Activated CD8-positive, alpha-beta memory T cell treated with anti-CD3 and anti-CD28 coated beads for 1 hour (primary cell): ENCODE measurements at places on chromosomes 3 and 15.
A peak's percentile ranks its signal among the peaks of the same experiment; 100 is the strongest.

DNA sequence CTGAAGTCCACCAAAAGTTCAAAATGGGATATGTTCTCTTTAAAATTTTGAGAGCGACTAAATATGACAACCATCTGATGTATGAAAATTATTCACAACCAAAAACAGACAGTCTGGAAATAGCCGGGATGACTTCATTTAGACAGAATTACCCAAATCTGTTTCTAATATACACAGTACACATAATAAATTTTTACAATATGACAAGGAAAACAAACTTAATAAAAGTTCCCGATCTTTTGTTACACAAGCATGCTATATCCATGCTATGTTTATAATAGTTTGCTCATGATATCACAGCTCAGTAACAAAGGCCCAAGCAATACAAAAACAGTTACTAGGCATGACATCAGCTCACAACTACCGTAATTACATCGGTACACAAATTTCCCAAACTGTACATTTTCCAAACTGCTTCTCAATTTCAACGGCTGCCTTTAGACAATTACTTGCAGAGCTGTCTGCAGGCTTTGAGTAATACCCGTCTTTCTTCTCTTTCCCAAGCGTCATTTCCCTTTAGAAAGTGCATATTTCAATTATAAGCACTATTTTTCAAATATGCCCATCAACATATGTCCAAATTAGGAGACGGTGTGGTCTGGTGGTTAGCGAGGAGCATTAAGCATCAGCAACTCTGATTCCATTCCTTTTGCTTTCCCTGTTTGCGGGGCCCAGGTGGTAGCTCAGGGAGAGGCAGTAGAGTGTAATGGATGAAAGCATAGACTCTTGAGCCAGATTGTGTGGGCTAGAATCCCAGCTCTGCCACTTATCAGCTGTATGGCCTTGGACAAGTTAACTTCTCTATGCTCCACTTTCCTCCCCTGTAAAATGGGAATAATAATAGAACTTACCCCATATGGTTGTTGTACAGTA, 481.2 kb downstream of the FOXP1 start:
- DNase-seq, result no peak

- no peak for DNase-seq
These were observed 9.5 kb downstream of the BTD start for GRCh38 chr3:15611018-15611417.

GRCh38 chr3:9061634-9062033, 98.4 kb upstream of the RAD18 start:
- DNase-seq, result no peak

GRCh38 chr3:25854214-25854613, 64.3 kb downstream of the OXSM start:
- no peak for DNase-seq

GRCh38 chr3:23921052-23921511, 4.2 kb downstream of the RPL15 start:
- no peak for DNase-seq

GRCh38 chr15:59694779-59695178, 5.7 kb upstream of the BNIP2 start:
- no peak for DNase-seq

- no peak for DNase-seq
These were observed 80.2 kb upstream of the TPM1 start for GRCh38 chr15:62962101-62962995.

DNA sequence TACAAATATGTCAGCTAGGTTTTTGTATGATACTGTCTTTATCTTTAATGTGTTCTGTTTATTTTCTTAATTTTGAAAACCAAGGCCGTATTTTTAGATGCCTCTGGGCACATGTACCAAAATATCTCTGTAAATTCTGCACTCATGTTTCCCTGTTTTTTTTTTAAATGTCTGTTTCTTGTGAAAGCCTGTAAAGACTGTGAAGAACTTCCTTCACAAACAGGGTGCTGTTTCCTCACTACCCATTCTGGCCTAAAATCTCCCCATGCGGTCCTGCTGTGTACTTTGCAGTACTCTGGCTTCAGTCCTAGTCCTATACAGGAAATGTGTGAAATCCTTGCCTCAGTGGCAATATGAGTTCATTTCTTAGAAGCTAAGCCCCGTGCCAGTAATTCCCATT, 133.4 kb upstream of the ZBTB20 start:
- no peak for DNase-seq

- no peak for DNase-seq
These were observed 14.5 kb upstream of the CAPN3 start for GRCh38 chr15:42344763-42345162.

- no peak for DNase-seq
These were observed 41.8 kb downstream of the IFT122 start for GRCh38 chr3:129481766-129482332.

DNA sequence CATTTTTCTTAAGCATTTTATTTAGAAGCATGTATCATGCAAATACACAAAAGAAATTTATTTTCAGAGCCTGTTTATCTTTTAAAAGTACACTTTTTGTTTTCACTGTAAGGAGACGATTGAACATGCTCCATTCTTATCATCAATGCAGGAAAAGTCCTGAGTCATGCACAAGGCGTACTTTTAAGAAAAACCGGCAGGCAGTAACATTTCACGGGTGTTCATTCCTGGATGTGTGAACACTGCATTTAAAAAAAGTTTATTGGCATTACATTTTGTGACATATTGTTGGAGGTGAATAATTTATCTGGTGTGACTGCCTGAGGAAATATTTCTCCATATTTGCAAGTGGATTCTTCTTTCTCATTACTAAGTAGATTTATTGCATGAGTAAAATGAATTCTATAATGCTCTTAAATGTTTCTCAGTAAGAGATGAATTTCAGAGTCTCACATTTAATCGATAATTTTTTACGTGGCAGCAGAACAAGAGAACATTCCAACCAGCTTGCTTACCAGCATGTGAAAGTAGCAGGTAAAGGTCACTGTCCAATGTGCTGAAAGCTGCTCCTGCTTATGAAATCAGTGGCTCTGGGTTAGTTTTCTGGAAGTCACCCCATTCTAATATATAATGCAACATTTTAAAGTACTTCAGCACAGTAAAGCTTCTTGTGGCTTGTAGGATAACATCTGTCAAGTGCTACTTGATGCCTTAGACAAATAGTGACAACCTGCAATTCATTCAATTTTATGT, 87.0 kb downstream of the SV2B start:
- no peak for DNase-seq

DNA sequence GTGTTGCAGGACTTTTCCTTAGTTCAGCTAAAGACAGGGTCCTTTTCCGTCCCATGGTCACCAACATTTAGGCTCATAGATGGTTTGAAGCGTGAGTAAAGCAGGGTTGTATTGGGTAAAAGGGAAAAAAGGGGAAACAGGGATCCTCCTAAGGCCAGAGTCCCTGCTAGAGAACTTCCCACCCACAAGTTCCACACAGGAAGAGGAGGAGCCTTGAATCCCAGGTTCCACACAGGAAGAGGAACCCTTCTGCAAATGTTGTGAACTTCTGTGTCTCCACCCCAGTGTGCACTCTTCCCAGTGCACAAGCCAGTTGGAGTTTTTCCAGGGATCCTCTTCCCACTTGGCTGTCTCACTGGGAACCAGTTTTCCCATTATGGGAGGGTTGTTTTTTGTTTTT, 27.6 kb upstream of the ATP8B4 start:
- no peak for DNase-seq

DNA sequence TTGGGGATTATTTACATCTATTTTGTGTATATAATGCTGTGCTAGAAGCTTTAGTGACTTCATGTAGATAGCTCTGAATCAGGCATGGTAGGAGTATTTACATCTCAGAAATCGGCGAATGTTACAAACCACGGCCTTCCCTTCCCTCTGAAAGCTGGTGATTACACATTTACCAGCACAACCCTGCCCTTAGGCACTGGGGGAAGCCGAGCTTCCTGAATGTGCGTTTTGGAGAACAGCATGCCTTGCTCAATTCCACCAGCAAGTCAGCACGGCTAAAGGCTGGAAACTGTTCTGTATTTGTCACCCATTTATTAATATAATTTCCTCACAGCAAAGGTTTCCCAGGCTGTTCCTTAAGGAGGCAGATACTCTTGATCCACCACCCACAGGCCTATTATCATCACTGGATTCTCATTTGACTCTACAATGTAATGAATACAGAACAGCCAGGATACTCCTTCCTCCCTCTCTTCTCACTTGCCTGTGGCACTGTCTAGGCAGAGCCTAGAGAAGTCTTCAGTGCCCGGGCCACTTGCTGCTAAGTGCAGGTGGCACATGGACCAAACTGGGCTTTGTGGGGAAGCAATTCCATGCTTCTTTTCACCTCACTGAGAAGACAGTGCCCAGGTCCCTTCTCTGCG, 55.2 kb upstream of the CACNA2D3 start:
- no peak for DNase-seq

DNA sequence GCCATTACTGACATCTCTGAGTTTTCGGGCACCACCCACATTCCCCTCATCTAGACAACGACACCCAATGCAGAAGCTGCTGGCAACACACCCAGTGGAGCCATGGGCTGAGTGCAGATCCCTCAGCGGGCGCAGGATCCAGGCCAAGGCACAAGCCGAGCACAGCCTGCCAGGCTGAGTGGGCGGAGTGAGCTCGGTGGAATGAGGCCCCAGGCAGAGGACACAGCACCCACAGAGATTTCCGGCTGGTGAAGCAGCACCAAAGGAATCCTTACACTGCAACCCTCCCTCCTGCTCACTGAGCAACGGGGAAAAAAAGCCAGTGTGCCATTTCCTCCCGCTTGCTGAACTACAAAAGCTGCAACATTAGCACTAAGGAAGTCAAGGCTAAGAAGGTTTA, 34.3 kb downstream of the ZMAT3 start:
- peak; percentile 11 for DNase-seq

DNA sequence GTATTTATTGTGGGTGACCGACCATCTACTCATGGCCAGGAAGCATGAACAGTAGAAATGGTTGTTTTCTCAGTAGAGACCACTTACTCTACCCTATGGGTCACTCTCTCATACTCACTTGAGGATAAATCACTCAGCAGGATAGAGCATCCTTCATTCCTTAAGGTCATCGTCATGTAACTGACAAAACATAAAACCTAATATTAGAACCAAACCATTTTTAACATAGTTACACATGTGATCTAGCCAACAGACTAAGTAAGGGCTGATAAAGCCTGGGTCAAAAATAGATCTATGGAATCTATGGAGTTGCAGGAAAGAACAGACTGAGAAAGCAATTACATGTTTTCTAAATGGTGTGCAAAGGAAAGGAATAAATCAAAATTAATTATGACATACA, 769.1 kb downstream of the NTRK3 start:
- DNase-seq, result no peak

- DNase-seq, result no peak
These were observed 8.4 kb upstream of the KLHL24 start for GRCh38 chr3:183626877-183627594.

DNA sequence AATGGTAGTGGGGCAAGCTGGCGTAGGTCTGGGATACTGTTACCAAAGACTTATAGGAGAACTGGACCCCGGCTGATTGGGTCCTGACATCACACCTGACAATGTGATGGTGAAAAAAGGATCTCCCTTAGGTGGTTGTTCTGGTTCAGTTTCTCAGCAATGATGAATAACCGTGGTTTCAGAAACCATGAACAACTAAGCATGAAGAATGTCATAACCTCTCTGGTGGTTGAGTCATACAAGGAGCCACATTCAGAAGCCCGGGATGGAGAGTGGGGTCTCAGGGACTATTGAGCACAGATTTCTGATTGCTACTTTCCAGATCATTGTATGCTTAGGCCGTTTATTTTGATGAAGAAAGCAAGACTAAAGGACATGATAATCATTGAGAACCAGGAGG, 17.4 kb downstream of the GPR160 start:
- no peak for DNase-seq

- no peak for DNase-seq
These were observed 17.4 kb downstream of the NANOGP8 start for GRCh38 chr15:35067496-35068347.

- no peak for DNase-seq
These were observed 267.0 kb upstream of the THBS1 start for GRCh38 chr15:39313881-39314280.

DNA sequence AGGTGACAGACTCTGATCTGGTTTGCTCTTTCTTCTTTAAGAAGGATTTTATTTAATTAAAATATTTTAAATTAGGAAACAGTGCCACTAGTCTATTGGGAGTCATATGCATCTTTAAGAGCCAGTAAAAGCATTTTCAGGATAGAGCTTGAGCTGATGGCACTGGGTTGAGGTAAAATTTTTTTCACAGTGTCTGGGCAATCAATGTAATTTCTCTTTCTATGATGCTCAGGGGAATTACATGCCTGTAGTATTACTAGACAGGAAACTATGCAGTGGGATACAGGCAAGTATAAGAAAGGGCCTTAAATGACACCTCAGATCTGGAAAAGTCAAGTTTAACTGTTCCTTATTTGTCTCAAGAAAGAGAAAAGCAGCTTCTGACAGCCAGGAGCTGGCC, 76.4 kb downstream of the GAP43 start:
- no peak for DNase-seq

DNA sequence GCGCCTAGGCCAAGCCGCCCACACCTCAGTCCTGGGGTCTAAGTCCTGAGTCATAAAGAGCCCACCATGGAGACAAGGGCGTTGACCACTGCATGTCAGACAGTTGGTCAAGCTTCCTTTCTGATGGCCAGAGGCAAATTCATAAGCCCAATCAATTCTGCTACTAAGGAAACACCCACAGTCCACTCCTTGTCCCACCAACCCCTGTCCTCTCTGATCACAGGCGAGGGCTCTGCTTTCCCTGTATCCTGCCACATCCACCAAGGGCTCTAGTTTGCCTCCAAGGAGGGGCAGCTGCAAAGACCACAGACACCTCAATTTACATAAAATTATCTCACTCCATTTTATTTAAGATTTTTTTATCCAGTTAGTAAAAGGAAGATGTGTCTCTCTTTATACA, 25.3 kb downstream of the CHAC1 start:
- DNase-seq, result no peak

DNA sequence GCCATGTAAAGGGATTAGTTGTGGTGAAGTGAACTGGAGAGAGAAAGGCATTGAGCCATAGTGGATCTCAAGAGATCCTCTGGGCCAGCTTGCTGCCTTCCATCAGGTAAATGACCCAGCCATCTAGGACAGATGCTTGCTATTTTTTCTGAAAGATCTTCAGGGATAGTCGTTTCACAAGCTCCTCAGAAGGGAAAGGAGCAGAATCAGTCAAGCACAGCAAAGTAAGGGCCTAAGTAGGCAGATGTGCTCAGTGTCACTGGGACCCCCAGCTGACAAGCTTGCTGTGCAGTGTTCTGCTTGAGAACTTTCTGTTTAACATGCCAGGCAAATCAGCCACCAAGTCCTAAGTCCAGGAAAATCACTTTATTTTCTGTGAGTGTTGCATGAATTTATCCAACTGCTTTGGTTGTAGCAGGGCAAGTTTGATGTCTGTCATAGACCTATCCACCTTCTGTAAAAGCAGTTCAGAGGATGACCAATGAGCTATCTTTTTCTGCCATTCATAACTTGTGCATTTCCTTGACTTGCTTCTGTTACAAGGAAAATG, 319.8 kb downstream of the IL5RA start:
- no peak for DNase-seq

- DNase-seq, result no peak
These were observed 29.7 kb upstream of the NR2F2 start for GRCh38 chr15:96300836-96301235.

GRCh38 chr3:130677343-130677742, 69.3 kb downstream of the PIK3R4 start:
- DNase-seq, result no peak
